ENCODE measurements at places on chromosomes 3 and 15. TPM values are rescaled to one million over a fixed set of nuclear protein-coding genes. Genes with fewer than 3 reads are reported as not detected.

The SLC12A1 gene
- total RNA-seq, result not detected

The LRIG1 gene
- 25.7 TPM for total RNA-seq

The SSR3 gene
- total RNA-seq, result 126 TPM

The CCR8 gene
- not detected for total RNA-seq

The LDHAL6B gene
- total RNA-seq, result not detected

The MME gene
- total RNA-seq, result 12.8 TPM

The ADIPOQ gene
- total RNA-seq, result not detected

The IGDCC3 gene
- not detected for total RNA-seq

All from airway epithelial cell (primary cell).